Activated CD8-positive, alpha-beta T cell treated with anti-CD3 and anti-CD28 coated beads for 36 hours (primary cell): ENCODE measurements at places on chromosomes 2 and 18.
A peak's percentile ranks its signal among the peaks of the same experiment; 100 is the strongest.

DNA sequence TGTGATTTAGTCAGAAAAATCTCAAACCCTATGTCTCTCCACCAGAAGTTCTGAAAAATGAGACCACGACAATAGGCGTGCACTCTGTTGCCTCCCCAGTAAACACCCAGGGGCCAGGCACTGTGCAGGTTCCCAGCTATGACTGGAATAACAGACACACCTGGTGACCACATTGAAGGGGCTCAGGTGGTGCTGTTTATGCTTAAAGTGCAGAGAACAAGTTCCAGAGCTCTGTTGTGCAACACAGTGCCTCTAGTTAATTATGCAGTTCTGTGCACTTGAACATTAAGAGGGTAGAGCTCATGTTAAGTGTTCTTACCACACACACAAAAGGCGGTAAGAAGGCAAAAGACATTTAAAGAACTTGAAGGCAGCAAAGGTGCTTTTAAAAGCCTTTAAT lies 52.6 kb upstream of the AFF3 start:
- no peak for DNase-seq

- DNase-seq, result peak; percentile 21
Measured at GRCh38 chr2:95314964-95315611, 17.9 kb downstream of the KCNIP3 start.

GRCh38 chr18:61948281-61948741 lies 55.5 kb upstream of the RNF152 start:
- DNase-seq, result no peak

- no peak for DNase-seq
Measured at GRCh38 chr2:148796735-148797512, 78.1 kb upstream of the KIF5C start.

- DNase-seq, result peak; percentile 39
Measured at GRCh38 chr2:108967757-108968156, 21.3 kb downstream of the EDAR start.

GRCh38 chr2:130759906-130760753 lies 4.8 kb downstream of the AMER3 start:
- DNase-seq, result no peak

DNA sequence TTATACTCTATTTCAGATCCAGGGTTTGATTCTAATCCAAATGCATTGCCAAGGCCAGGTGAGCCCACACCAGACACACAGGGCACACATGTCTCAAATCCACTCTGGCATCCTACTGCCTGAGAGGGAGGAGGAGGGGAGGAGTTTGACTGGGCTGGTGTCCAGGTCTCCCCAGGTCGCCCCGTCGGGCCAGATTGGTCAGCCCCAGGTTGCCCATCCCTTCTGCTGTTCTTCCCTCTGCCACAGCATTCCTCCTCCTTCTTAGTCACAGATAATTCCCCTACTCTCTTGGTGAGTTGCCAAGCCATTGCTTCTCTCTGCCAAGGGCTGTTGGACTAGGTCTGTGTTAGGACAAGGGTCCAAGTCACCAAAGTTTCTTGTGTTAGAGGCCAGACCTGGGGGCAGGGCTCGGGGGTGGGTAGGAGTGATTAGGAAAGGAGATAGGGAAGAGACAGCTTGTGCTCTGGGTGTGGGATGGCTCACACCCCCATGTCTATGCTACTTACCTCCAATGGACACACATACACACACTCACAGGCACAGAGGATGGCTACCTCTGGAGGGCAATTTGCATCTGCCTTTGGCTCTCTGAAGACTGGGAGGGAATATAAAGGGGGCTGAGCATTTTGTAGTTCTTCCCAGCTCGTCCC lies 2.5 kb upstream of the EGR4 start:
- DNase-seq, result no peak

DNA sequence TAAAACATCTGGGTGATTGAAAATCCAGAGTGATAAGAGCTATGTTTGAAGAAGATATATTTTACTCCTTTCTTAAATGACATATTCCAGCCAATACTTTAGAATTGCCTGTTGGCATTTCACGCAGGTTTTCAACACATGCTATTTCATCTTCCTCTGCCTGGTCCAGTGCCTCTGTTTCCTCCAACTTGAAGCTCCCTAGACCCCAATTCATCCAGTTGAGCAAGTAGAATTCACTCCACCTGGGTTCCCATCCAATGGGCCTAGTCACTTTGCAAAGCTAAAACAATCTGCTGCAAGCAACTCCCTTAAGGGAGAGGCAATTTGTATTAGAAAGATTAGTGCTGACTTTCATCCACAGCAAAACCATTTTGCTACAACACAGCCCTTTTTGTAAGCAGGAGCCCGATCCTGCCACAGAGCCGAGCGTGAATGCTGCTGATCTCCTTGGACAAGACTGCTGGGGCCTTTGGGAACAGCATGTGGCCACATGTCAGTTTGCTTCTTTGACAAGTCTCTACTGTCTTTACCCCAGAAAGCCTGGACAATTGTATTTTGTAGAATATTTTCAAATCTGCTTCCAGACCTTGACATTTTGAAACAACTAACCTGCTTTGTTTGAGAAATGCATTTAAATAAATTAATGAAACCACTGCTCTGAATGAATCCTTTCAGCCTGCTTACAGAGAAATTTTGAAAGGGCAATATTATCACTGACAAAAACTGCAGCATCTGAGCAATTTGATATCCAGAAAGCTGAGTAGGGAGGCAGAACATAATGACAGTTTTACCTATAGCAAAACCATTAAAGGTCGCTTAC lies 259.1 kb downstream of the TDRD15 start:
- DNase-seq, result no peak

DNA sequence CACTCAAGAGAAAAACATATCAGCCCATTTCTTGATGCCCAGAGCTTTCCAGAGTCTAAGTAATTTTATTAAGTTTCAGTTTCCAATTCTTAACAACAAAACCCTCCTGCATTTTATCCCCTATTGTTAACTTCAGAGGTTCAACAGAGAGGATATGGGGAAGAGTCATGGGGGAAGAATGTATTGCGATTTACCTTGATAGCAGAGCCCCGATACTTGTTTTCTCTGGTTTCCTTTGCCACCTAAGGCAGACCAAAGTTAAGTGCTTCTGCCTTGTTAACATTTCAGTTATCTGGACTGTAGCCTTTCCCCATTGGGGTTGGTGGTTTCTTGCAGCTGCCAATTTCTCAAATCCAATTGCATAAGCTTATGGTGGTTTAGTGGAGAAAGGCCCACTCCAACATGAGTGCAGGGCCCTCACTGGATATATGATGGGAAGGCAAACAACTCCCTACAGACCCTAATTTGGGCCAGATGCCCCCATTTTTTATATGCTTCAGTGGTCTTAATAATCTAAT lies 82.0 kb upstream of the ITGB6 start:
- no peak for DNase-seq

- peak; percentile 53 for DNase-seq
Measured at GRCh38 chr2:176830362-176830761, 382.2 kb upstream of the HNRNPA3 start.

DNA sequence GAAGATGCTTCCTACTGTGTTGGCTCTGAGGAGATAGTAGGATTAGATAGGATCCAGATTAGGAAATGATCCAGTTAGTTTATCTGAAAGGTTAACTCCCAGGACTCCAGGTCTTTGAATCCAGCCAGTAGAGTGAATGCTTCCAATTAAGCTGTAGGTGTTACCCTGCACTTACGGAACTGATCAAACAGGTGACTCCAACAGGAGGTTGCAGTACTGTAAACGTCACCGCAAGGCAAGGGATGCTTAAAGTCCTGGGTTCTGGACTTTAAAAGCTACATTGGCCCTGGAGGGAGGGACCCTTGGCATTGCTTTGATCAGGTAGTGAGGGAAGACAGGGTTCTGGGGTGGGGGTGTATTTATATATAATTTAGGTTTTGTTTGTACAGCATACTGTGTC lies 5.6 kb downstream of the LGALSL start:
- DNase-seq, result no peak
